ENCODE measurements at places on chromosomes 2 and 18.
A peak's percentile ranks its signal among the peaks of the same experiment; 100 is the strongest.

- DNase-seq, result no peak
Observed at GRCh38 chr2:215019521-215020145, 118.8 kb downstream of the ABCA12 start.

GRCh38 chr2:11778416-11778815, 32.0 kb downstream of the LPIN1 start:
- no peak for DNase-seq

DNA sequence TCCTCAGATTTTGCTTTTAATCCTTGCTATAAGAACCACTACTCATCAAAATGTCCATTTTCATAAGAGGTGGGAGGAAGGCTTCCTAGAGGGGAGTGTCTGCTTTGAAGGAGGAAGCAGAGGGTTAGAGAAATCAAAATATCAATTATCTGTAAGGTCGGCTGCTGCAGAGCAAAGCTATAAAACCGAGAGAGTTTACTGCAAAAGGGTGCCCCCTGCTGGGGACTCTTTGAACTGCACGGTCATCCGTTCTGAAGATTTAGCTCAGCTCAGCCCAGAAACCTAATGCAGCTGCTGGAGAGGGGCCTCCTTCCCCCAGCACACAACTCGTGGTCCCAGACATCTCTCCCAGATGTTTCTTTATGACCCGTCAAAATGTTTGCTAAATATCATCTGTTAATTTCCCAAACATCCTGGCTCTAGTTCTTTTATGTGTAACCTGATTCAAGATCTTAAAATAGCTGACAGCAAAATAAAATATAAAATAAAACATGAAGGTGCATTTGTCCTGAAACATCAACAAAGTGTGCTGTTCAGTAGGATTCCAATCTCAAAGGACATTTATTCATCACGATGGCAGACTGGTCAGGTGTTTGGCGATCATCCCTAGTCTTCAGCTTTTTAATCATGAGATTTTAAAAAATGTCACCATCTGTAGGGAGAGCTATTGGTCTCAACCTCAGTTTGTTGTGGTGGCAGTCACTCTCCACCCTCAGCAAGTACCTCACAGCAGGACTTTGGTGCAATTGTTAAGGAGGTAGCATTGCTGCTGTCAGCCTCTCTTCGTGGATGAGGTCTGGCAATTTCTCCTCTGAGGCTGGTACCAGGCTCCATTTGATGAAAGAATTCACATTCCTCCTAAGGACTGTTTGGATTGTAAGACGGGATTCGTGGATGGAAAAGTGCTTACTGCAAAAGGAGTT, 185.9 kb downstream of the MTX2 start:
- DNase-seq, result peak; percentile 82

DNA sequence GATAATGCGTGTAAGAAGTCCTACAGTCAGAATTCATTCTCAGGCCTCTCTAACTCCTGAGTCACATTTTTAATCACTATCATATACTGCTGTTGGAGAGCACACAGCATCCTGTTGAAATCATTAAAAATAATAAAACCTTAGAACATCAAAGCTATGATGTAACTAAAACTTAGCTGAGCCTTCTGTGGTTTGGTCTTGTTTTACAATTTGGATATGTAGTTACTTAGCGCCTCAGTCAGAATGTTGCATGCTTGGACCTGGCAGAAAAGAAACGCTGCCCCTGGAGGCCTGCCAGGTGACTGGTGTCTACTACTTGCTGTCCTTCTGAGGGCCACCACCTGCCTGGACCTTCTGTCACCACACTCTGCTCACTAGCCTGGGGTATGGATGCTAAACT, 261.1 kb upstream of the RASGRP3 start:
- peak; percentile 10 for DNase-seq

DNA sequence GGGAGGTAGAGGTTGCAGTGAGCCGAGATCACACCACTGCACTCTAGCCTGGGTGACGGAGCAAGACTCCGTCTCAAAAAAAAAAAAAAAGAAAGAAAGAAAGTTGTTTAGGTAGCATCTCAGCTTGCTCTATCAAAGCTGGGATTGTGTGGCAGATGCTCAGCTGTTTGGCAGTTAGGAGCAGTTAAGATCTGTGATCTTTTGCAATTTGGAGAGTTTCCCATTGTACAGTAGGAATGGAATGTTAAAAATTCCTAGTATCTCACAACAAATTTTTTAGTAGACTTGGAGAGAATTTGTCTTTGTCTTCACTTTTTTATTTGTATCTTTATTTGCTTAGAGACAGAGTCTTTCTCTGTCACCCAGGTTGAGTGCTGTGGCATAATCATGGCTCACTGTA, 122.9 kb upstream of the UNC80 start:
- DNase-seq, result no peak

DNA sequence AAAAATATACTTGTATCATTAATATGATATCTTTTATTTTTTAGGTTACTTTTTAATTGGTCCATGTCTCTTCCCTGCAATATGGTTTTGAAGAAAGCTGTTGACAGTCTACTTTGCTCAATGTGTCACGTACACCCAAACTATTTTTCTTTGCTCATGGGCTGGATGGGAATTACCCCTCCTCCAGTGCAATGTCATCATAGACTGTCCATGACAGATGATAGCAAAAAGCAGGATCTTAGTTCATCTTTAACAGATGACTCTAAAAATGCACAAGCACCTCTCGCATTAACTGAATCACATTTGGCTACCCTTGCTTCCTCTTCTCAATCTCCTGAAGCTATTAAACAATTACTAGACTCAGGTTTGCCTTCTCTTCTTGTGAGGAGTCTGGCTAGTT, 112.9 kb upstream of the TTC27 start:
- no peak for DNase-seq

GRCh38 chr2:180644709-180645108, 335.7 kb upstream of the UBE2E3 start:
- DNase-seq, result peak; percentile 12

DNA sequence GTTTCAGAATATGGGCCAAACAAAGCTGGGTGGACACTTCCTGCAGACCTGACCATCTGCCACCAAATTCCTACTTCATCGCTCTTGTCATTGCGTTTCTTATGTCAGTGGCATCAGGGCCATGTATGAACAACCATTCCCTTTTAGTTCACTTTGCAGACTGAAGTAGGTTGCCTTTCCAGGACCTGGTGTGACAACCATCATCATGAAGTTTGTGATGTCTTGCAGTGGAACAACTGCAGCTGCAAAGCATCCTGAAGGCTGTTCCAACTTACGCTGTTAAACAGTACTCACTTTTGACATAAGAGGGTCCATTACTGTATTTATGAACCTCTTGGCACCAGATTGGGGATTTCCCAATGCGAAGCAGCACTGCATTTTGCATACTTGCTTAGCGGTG, 511.6 kb downstream of the ARHGAP15 start:
- no peak for DNase-seq

DNA sequence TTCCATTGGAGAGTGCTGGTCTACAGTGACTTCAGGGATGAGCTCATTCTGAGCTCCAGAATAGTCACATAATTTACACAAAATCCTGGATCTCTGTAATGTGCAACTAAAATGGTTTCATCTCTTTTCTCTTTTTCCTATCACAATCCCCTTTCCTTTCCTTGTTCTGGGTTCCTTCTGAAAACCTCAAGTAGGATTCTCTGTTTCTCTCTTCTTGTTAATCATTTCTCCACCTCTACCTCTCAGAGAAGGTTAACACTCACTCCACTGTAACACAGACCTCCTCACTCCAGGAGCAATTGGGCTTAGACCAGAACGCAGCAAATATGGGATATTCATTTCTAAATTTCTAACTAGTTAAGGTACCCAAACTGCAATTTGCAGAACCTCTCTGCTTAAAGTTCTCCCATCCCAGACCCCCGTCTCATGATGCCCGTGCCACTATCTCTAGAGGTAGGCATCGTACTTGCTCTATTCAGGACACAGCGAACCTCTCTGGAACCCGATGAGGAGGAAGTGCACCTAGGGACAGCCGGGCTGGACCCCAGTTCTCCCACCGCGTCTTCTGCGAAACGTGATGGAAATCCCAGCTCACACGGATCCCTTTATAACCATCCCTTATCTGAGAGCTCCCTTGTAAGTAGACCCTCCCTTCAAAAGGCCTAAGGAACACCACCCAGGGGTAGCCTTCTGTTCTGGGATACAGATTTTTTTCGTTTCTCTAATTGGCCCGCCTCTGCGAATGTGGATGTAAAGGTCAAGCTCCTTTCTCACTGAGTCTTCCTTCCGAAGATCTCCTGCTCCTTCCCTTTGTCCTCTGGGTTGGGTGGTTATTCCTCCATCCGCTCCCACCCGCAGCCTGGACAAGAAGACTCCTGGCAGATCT, 1.3 kb downstream of the FOXI3 start:
- peak; percentile 41 for DNase-seq

- peak; percentile 64 for DNase-seq
Observed at GRCh38 chr2:44753552-44754285, 187.8 kb upstream of the SIX3 start.

DNA sequence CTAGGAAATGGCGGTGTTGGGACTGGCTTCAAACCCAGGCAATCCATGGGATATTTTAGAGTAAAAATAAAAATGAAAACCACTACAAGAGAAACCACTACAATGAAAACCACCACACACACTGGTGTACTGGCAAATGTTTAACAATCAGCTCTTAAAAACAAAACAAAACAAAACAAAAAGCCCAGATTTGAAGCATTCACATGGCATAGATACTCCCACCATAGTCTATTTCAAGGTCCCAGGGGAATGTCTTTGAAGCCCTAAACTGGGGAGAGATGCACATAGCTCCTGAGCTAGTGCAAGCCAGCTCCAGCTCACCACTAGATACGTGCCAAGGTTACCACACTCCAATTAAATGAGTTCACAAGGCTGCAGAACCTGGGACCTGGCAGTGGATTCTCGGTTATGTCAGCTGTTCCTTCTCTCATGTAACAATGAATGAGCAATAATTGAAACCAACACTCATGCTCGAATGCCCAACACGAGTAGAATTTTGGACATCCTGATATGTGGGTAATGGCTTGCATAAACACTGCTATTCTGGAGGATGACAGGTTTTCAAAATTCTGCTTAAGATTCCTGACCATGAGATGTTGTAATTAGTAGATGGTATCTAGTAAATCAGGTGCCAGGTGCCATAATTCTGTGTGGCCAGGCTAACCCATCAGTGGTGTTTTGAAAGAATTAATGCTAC, 102.2 kb downstream of the OSBPL6 start:
- no peak for DNase-seq
